ENCODE measurements at places on chromosomes 7 and 10.

GRCh38 chr10:94115725-94116124 lies 122.0 kb downstream of the PLCE1 start:
- DNase-seq: no peak

GRCh38 chr7:70190281-70190680 lies 592.0 kb downstream of the AUTS2 start:
- no peak for DNase-seq

DNA sequence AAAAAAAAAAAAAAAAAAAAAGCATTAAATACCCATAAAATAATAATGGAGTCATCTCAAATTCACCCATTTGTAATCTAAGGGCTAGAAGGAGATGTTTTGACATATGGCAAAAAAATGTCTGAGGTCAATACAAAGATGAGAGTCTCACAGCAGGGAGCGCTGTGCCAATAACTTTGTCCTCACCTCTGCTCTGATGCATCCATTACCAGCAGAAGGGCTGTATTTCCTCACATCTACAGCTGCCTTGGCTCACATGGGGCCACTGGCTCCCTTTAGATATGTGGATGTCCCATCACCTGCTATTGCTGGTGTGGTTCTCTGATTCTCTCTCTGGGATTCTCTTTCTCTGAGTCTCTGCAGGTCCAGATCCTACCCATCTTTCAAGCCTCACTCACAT lies 90.3 kb upstream of the FAM133B start:
- no peak for DNase-seq

- DNase-seq: no peak
Measured at GRCh38 chr10:110632591-110633215, 11.4 kb upstream of the RBM20 start.

- no peak for DNase-seq
Measured at GRCh38 chr10:12675186-12675585, 325.8 kb downstream of the CAMK1D start.

DNA sequence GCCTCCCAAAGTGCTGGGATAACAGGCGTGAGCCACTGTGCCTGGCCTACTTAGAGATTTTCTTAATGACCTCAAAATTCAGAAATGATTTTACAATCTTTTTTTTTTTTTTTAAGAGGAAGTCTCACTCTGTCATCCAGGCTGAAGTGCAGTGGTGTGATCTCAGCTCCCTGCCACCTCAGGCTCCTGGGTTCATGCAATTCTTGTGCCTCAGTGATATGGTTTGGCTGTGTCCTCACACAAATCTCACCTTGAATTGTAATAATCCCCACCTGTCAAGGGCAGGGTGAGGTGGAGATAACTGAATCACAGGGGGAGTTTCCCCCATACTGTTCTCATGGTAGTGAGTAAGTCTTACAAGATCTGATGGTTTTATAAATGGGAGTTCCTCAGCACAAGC lies 159.9 kb downstream of the DNAJC1 start:
- DNase-seq: no peak

DNA sequence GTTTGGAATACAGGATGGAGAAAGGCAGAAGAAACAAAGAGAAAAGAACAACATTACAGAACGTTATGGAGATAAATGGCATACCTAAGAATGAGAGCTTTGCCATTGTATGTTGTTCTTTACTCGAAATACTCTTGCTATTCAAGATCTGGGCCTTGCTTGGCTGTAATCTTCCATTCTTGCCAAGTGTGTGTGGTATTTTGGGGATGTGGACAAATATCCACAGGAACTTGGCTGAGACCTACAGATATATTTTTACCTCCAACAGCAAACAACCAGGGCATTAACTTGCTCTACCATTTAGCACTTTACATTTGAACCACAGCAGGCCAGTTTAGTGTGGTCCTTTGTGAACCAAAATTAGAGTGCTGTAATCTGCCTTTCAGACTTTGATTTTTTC lies 76.3 kb downstream of the DKK1 start:
- DNase-seq: no peak

- DNase-seq: no peak
Measured at GRCh38 chr7:125424721-125425120, 495.1 kb upstream of the POT1 start.

GRCh38 chr7:105769901-105770628 lies 106.3 kb downstream of the ATXN7L1 start:
- DNase-seq: no peak

DNA sequence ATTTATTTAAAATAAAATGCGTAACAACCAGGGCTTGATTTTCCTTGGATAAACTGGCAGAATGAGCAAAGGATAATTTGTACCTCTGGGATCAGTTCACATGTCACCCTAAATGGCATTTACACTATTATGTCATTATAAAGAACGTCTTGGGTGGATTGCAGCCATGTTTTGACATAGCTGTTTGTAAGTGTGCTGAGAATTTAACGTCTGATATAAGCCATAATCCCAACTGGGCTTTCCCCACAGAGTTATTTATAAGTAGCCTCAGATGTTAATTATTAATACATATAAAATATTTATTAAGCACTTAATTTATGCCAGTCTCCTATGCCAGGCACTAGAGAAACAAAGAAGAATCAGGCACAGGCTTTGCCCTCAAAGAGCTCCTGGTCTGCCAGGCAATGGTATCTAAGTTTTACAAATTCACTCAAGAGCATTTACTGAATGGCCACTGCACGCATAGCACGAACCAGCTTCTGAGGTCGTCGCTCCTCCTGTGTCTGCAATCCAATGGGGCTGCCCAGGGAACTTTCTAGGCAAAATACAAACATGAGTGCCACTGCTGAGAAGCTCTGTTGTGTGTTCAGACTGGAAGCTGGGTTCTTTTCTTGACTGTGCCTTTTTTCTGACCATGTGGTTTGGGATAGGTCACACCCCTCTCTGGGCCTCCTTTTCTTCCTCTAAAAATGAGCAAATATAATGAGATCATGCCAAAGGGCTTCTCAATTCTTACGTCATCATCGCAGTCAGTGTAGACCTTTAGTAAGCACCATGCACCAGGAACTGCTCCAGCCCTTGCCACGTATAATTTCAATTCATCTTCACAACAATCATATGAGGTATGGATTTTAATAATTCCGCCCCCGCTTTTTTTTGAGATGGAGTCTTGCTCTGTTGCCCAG lies 11.3 kb upstream of the CTBP2 start:
- DNase-seq: no peak

DNA sequence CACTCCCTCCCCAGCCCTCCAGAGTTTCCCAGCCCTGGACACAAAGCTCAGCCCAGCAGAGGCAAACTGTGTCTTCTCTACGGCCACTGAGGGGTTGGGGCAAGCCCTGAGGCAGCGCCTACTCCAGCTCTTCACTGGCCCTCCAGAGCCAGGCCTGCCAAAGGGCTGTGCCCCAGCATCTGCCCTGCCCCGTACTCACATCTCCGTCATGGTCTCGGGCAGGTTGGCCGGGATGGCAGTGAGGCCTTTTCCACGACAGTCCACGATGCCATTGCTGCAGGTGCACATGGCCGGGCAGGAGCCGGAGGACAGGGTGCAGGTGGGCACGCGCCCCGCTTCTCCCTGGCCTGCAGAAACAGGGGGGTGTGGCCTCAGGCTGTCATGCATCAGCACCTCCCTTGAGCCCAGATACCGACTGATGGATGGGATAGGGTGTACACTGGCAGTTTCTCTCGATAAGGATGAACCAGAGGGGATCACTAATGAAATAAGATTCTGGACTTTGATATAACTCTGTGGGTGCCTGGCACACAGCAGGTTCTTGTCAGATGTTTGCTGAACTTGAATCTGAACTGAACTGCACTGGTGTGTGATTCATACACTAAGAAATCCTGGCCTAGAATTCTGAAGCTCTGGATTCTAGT lies 125.2 kb downstream of the SLIT1 start:
- no peak for DNase-seq

DNA sequence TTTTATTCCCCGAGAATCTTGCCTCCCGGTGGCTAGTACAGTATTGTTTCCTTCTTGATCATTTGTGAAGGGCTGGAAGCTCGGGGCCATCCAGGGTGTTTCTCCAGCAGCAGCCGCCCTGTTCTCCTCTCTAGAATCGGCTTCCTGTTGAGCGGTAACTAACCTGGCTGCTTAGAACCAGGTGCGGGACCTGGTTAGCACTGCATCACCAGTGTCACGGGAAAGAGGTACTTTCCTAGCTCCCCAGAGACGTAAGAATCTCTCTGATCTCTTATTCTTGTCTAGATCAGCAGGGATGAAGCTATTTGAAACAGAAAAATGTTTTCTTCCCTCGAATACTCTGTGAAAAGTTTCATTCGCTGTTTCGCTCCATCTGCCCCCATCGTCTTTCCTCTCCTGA lies 239.2 kb downstream of the CELF2 start:
- peak; percentile 87 for DNase-seq

DNA sequence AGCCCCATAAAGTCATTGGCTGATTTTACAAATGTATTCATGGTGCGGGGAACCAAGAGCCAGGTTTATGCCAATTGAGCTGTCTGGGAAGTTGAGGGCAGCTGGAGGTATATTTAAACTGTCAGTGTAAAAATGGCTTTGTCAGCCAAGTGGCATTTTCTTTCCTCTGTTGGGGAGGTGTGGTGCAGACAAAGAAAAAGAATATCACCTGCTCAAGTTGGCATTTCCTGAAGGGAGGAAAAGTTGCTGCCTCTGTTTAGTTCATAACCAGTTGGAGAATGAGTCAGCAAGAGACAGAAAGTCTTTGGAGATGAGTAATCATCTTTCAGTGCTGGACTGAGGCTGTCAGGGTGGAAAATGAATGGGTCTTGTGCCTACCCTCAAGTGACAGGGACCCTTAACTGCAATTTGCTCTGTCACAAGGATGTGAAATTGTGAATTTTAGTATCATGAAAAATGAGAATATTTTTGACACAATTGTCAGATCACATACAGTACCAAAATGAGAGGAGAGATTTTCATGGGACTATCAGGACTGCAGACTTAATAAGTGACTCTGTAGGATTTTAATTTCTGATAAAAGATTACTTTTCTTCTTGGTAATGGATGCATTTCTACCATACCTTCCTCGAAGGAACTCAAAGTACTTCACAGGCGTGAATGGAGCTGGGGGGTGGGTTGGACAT lies 137.3 kb downstream of the ANLN start:
- DNase-seq: peak; percentile 65

- DNase-seq: no peak
Measured at GRCh38 chr7:99072126-99072525, 71.8 kb downstream of the SMURF1 start.

DNA sequence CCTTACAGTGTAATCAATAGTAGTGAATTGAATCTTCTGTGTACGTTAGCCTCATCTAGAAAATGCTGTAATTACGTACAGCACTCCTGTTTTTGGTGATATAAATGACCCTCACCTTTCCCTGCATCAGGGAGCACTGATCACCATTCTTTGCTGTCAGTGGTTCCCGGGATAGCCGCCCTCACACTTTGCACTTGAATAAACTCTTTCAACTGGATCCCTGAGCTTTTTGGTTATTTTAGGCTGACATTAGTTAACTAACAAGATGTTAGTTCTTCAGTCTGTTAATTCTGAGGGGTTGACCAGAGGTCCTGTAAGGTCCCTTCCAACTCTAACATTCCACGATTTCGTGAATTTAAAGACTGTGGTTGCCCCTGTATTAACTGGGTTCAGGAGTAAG lies 23.4 kb upstream of the ZC3HAV1 start:
- DNase-seq: no peak

DNA sequence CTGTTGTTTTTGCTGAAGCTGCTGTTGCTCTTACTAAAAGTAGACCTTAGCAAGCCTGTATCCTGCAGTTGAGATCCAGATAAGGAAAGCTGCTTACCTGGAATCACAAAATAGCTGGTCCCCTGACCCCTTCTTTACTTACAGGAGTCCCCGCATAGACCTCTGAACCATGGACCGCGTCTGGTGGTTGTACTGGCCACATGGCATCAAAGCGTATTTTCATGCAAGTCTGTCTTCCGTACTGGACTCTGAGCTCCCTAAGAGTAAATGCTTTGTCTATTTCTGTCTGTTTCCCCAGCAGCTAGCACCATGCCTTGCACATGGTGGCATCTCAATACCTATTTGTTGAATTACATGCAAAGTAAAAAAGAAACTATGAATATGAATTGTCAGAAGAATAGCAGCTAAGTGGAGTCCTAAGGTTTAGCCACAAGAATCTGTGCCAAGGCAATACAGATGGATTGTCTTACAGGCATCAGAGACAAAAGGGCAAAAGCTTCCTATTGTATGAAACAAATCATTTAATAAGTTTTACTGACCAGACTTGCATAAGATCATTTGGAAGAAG lies 159.2 kb downstream of the PAXIP1 start:
- no peak for DNase-seq

- DNase-seq: no peak
Measured at GRCh38 chr7:92582948-92583347, 7.2 kb downstream of the FAM133B start.

- no peak for DNase-seq
Measured at GRCh38 chr7:18144166-18144565, 116.5 kb upstream of the PRPS1L1 start.

- DNase-seq: peak; percentile 67
Measured at GRCh38 chr10:10684972-10685371, 332.7 kb upstream of the CELF2 start.

DNA sequence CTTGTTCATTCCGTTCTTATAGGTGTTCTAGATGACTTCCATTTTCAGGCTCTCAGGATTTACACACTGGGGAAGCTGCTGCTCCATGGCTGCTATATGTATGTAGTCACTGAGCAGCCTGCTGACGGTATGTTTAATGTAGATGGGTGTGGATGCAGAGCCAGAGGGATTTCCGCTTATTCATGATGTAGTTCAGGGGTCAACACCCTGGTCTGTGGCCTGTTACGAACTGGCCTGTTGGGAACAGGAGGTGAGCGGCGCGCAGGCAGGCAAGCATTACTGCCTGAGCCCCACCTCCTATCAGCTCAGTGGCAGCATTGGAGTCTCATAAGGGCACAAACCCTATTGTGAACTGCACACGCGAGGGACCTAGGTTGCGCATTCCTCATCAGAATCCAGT lies 33.9 kb downstream of the DNAJB6 start:
- no peak for DNase-seq

GRCh38 chr7:16741676-16742075 lies 11.9 kb upstream of the TSPAN13 start:
- DNase-seq: no peak

DNA sequence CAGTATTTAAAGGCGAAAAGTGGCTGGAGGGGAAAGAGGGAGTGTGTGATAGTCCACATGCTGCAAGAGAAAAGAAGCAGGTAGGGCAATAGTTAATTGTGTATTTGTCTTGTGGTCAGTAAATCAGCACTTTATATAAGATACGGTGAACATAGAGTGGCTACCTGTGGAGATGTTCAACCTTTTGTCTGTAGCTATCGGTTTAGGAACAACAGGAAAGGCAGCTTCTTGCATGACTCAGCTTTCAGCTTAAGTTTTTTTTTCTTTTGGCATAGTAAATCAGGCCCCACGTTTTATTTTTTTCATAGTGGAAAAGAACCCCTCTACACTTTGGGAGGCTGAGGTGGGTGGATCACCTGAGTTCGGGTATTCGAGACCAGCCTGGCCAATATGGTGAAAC lies 14.2 kb upstream of the MTPN start:
- DNase-seq: no peak

GRCh38 chr10:22593026-22593425 lies 121.4 kb downstream of the PIP4K2A start:
- DNase-seq: no peak

DNA sequence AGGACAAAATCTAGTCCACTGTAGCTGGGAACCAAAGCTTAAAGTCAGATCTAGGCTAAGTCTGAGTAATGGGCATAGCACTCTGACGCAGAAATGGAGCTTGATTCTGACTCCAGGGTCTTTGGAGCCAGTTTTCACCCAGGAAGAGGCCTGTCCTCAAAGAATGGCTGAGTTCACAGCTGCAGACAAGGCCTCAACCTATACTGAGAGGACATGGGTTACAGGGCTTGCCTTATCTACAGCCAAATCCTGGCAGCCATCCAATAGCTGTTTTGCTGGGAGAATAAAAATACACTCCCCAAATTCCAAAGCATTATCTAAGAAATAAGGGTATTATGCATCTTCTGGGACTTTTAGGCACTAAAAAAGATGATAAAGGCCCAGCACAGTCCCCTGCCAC lies 154.8 kb downstream of the RAPGEF5 start:
- DNase-seq: no peak
